Vagina (tissue), 2 donors: ENCODE measurements at places on chromosomes 6 and 20.

DNA sequence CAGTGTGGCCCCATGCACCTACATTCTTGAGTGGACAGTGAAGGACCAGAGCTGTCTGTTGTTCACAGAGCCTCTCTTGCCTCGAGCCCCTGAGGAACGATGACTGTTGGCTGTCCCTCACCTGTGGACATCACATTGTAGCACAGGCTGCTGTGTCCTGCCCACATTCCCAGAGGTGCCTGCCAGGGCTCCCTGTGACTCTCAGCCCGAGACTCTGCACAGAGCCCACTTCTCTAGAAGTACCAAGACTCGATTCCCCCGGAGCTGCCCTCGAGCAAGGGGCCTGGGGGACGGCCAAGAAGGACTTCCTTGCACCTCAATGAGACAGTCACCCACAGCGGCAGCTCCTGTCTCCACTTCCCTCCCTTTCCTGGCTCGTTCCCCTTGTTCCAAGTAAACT lies 28.6 kb upstream of the DLGAP4 start:
- DNase-seq = no peak

GRCh38 chr6:24052590-24052961 lies 73.4 kb upstream of the NRSN1 start:
- DNase-seq = no peak

DNA sequence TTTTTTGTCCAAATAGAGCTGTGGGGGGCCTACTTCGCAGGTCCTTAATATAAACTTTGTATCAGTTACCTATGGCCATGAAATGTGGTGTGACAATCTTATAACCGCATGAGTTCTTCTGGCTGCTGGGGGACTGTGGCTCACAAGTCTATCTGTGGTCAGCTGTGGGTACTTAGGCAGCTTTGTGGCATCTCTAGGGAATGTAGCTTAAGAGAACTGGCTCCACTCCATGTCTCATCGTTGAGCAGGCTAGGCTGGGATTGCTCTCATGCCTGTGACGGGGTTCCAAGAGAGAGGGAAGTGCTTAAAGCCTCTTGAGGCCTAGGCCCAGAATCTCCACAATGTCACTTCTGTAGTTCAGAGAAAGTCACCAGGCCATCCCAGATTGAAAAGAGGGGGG lies 140.5 kb downstream of the BTBD3 start:
- peak; percentile 34 for DNase-seq

GRCh38 chr6:149012040-149012545 lies 265.3 kb downstream of the UST start:
- DNase-seq = no peak

GRCh38 chr6:140909625-140910024 lies 1223.1 kb upstream of the GJE1 start:
- no peak for DNase-seq
